ENCODE measurements at places on chromosomes 3 and 15.

GRCh38 chr3:156750191-156750873, 75.8 kb upstream of the LEKR1 start:
- no peak for DNase-seq

DNA sequence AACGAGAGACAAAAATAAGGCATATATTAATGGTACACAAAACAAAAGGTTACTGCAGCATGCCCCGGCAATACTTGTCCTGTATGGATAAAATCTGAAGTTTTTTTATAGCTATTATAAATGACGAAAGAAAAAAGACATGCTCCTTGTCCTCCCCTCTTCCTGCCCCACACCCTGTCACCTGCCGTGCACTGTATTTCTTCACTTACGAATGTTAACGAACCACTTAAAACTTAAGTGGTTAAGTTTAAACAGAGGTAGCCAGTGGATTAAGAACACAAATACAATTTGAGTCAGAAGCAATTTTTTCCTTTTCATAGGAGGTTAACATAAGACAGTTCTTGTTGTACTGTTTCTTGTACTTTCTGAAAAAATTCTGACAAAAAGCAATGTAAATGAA, 799.1 kb upstream of the NECTIN3 start:
- DNase-seq, result no peak

GRCh38 chr3:152589644-152590043, 245.3 kb upstream of the P2RY1 start:
- DNase-seq, result no peak

DNA sequence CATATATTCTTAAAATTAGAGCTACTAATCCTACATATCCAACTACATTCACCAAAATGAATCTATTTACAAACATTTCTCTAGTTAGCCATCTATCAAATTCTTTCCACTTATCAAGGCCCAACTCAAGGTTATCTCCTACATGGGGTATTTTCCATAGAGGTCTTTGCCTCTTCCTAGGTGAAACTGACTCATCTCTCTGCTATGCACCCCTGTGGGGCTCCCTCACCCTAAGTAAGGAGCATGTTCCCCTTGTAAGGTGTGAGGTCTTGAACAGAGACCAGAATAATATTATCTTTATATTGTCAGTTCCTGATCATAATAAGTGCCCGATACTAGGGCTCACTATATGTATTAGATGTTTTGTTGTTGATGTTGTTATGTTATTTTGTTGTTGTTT, 74.6 kb upstream of the TSC22D2 start:
- no peak for DNase-seq

DNA sequence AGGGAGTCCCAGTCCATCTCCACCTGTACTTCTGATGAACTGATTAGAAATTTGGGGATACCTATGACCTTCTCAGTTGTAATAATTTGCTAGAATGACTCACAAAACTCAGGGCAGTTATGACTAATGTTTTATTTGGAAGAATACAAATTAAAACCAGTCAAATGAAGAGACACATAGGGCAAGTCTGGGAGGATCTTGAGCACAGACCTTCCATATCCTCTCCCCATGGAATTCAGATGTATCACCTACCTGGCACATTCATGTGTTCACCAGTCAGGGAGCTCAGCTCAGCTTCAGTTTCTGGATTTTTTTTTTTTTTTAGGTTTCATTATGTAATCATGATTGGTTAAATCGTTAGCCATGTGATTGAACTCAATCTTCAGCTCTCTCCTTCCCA, 247.7 kb downstream of the VGLL3 start:
- no peak for DNase-seq

GRCh38 chr3:104069114-104069513, 1297.6 kb upstream of the ALCAM start:
- no peak for DNase-seq

GRCh38 chr3:172595664-172596393, 72.6 kb upstream of the TNFSF10 start:
- DNase-seq, result no peak

DNA sequence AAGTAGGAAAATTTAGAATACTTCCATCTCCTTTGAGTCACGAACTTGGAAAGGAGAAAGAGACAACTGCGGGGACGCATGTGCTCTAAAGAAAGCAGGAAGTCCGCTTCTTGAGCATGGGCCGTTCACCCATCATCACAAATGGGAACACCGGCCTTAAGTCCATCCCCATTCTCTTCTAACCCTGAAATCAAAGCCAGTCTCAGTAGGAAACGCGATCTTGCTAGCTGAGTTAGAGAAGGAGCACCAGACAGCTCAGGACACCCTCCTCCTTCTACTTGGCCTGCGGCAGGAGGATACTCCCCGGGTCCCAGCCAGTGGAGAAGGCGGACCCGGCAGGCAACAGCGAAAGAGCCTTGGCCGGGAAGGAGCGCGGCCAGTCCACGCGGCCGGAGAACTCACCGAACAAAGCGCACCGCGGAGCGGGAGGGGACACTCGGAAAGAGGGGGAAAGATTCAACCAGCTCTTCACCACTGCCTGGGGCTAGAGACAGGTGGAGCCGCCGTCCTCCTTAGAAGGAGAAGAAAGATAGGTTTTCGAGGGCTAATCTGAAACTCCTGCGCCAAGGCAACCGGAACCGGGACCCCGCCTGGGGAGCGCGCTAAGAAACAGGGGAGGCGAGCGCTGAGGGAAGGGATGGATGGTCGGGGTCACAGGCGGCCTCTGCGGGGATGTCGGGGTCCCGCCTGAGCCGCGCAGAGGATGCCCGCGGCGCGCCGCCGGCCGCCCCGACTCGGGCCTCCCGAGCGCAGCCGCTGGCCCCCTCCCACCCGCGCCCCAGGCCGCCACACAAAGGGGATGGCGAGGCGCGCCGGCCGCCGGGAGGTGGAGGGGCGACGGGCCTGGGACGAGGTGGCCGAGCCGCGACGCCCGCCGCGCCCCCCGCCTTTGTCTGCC, 818 bp downstream of the SLC4A7 start:
- peak; percentile 40 for DNase-seq

- DNase-seq, result no peak
Observed at GRCh38 chr3:86895202-86895601, 95.7 kb downstream of the VGLL3 start.

DNA sequence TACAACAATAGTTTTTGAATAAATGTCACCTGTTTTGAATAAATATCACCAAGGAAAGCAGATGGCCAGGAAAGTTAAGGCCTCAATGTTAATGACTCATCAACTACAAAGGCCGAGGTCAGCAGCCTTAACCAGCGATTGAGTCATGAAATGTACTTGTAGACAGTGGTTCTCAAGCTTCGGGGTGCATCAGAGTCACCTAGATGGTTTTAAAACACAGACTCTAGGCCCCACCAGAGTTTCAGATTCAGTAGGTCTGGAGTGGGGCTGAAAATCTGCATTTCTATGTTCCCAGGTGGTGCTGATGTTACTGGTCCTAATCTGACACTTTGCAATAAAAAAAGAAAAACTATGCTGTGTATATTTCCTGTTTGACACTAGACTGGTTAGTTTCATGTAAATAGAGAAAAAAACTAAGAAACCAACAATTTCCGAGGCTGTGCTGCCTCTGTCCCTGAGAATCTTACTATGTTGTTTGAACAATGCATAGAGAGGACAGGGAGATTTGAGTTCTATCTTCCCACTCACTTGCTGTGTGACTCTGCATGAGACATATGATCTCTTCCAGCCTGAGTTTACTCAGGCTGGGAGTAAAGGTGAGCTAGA, 9.8 kb downstream of the RAB27A start:
- no peak for DNase-seq

GRCh38 chr15:72604794-72605193, 49.7 kb upstream of the GOLGA6B start:
- no peak for DNase-seq

DNA sequence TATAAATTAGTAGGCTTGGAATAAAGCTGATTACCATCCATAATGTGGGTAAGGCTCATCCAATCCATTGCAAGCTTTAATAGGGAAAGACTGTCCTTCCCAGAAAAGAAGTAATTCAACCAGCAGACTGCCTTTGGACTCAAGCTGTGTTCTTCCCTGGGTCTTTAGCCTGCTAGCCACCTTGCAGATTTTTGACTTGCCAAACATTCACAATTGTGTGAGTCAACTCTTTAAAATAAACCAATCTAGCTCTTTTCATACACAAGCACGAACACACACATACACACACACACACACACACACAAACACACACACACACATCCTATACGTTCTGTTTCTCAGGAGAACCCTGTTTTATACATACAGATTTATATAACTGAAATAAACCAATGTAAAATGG, 248.1 kb downstream of the NAALADL2 start:
- no peak for DNase-seq

- DNase-seq, result no peak
Observed at GRCh38 chr15:39130556-39131379, 450.1 kb upstream of the THBS1 start.

DNA sequence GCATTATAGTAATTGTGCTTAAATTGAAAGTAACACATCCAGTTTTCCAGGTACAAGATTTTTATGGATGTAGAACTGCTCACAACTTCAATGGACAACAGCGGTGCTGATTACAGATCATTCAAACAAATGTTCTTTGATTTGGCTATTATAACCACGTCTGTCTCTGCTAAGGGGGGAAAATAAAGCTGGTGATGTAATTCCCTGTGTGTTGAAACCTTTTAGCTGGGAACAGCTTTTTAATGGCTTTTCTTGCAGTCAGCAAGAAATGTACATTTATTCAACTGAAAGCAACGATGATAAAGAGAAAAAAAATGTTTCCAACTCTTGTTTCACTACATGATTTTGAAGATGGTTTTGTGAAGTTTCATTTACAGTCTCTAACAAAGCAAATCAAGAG, 431.9 kb upstream of the AGTR1 start:
- DNase-seq, result no peak

DNA sequence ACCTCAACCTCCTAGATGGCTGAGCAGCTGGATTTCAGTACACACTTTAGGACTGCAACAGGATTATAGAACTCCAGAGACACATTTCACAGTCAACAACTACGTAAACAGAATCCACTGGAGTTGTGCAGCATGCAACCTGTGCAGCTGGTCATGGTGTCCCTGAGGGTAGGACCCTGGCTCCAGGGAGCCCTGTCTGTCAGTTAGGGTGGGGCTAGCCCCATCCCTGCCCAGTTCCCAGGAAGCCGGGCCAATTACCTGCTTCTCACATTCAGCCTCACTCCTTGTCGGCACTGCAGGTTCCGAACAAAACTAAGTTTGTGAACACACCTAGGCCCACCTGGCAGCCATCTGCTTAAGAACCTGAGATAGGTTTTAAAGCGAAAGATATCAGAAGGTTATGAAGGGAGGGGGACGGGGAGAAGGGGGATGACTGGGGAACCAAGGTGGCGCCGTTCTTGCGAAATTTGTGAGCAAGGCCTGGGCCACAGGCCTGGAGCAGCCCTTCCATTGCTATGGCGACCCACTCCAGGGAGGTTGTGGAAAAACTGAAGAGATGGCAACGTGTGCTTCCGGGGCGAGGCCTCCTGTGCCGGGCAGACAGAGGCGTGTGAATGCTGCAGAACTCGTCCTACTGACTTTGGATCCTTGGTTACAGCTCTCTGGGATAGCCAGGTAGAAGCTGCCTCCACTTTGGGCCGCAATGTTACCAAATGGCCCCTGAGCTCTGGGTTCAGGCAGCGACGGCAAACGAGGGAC, 25.3 kb downstream of the ACSBG1 start:
- DNase-seq, result peak; percentile 27
